H9 (cell line): ENCODE measurements at places on chromosomes 4 and X.
A peak's percentile ranks its signal among the peaks of the same experiment; 100 is the strongest.

DNA sequence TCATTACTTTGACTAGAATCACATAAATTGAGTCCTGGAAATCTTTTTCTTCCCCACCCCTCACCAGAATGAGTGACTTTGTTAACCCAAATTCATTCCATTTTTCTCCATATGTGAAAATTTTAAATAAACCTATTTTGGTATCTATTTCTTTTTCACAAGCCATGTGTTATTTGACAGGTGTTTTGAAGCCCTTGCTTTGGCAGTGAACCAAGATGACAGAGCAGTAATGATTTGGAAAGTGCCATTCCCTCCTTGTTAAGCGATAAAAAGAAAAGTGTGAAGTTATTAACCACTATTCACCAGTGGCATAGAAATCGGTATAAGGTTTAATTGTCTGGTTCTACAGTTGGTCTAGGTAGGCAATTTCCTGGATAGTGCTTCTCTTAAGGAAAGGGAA lies 66.1 kb downstream of the POLA1 start:
- DNase-seq = no peak

- DNase-seq = peak; percentile 81
These were observed 85.0 kb upstream of the TENT5D start for GRCh38 chrX:80335062-80335830.

DNA sequence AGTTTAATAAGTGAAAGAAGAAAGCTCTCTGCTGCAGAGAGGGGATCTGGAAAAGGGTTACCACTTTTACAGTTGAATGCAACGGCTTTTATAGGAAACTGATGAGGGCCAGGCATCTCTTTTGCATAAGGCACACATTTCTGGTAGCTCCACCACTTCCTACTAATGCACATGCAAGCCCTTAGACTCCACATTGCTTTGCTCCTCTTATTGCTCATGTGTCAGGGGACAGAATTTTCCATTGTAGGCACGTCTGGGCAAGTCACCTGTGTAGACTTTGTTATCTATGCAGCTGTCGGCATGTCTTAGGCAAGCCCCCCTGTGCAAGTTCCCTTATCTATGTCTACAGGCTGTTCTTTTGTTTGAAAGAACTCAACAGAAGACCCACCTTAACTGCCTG lies 294.6 kb upstream of the STS start:
- DNase-seq = no peak

DNA sequence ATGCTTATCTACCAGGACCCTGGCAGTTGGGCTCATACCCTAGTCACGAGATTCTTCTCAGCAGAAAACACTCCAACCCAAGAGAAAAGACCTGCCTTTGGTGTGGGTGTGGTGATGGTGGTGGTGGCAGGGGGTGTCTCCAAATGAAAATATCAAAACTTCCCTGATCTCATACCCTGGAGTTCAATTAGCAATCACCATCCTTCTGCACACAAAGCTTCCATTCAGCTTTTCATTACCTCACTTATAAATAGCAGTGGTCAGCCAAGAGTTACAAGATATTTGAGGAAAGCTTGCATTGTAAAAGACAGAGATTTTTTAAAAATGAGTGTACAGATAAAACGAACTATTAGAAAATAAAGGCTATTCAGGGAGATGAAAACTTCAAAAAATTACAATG lies 580.8 kb upstream of the MAGEB2 start:
- no peak for DNase-seq

- no peak for DNase-seq
These were observed 8.8 kb upstream of the RASL11B start for GRCh38 chr4:52853351-52853750.

DNA sequence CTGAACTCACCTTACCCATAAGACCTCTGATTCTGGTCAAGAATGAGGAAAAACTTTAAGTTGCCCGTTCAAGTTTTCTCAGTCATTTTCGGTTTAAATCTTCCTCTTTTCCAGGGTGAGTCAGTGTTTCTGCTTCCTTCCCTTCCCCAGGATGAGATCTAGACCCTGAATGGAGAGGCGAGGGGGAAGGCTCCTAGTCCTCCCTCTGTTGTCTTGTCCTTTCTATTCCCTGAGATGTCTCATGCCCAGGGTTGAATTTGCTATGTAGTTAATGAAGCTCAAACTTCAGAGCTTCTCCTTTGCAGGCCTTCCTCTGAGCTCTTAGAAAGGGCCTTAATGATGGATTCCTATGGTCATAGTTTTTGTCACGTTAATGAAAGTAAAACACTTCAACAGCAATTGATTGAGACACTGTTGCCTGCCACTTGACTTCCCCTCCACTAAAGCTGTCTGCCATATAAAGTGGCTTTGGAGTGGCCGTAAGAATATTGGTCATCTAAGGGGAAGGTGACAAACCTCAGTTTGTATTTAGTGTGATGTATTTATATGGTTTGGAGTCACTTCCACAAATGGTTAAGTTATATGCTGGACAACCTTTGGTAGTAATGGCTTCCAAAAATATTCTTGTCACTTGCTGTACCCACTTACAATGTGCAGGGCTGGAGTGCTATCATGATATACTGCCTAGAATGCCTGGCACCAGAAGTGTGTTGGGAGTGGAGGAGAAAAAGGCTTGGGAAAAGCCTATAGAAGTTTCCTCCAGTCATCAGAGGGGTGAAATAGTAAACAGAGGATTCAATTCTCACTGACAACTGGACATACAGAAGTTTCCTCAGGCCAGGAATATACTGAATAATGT lies 24.3 kb upstream of the GPRIN3 start:
- DNase-seq = no peak

- DNase-seq = no peak
These were observed 291.3 kb downstream of the GUCY2F start for GRCh38 chrX:109190542-109190941.

GRCh38 chr4:86554646-86555045 lies 39.5 kb upstream of the PTPN13 start:
- no peak for DNase-seq

DNA sequence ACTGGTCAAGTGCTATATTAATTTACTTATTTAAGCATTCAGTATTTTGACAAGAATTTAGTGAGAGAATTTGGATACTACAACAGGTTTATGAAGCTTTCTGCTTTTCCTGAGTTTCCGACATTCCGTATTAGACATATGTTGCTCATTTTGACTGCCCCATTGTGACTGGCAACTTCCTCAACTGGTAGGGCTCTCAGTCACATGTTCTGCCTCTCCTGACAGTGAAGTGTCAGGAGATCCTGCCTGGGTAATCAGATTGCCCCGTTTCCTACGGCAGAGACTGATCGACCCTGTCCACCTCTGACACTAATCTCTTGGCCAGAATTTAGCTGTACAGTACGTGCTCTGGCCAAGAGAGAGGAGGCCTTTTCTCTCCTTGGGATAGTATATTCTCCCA lies 49.5 kb downstream of the CLNK start:
- DNase-seq = no peak

DNA sequence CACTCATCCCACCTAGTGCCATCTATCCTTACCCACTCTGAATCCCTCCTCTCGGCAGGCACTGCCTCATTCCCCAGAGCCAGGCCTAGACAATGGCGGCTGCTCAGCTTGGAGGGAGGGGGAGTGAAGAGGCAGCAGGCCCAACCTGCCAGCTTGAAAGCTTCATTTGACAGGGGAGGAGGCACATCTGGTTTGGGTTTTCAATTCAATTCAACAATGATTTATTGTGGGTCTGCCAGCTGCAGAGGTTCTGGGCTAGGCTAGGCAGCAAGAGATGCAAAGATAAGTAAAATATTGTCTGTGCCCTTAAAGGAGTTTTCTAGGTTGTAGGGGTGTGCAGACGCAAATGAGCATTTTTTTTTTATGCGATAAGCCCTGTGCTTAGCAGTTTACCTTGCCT lies 58.5 kb downstream of the RTL9 start:
- no peak for DNase-seq

DNA sequence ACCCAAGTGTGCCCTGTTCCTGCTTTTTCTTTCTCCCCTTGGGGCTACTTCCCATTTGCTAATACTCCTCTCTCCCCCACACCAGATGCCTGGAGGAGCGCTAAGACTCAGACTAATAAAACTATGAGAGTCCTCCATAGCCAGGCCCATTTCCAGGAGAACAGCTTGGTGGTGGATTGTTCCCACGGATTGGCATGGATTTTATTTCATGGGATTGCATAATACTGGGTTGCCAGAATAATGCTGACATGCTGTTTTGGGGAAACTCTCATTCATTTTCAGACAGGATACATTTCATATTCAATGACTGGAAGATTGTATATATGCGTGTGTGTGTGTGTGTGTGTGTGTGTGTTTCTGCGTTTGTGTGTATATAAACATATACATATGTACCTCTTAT lies 447.5 kb upstream of the PITX2 start:
- no peak for DNase-seq

GRCh38 chr4:1133033-1133432 lies 19.7 kb upstream of the RNF212 start:
- no peak for DNase-seq

GRCh38 chrX:114065577-114066223 lies 518.2 kb upstream of the HTR2C start:
- no peak for DNase-seq

- DNase-seq = no peak
These were observed 289.6 kb downstream of the CXXC4 start for GRCh38 chr4:104205116-104205515.

DNA sequence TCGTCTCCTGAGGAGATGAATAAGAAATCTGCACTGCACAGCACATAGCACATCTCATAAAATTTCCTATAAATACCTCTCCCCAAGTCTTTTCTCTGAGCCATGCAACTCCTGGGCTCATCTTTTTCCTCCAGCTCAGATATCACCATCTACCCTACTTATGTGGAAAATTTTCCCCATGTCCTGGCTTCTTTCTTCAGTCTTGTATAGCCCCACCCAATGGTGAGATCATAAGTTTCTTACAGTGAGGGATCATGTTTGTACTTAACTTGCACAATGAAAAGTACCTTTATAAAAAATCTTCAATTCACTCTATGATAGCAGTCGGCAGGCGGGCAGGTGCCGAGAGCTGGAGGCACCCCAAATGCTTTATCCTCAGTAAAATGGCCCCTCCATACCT lies 198.6 kb upstream of the S100G start:
- DNase-seq = no peak

GRCh38 chr4:15515106-15515505 lies 45.4 kb downstream of the CC2D2A start:
- DNase-seq = no peak

DNA sequence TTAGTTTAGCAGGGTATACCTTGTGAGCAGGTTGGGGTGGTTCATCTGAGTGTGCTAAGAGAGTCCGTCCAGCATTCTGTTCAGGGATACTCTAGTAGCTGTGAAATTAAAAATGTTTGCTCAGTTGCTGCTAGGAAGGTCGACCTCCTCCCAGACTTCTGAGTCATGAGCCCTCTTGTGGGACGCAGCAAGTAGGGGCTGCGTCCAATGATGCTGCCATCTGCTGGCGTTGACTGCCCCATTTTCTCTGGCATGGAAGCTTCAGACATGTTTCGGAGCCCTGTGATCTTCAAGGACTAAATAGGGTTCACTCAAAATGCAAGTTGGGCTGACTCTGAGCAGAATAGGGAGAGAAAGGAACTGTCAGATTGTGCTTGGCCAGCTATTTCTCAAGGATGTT lies 201.0 kb upstream of the ARSJ start:
- peak; percentile 79 for DNase-seq

DNA sequence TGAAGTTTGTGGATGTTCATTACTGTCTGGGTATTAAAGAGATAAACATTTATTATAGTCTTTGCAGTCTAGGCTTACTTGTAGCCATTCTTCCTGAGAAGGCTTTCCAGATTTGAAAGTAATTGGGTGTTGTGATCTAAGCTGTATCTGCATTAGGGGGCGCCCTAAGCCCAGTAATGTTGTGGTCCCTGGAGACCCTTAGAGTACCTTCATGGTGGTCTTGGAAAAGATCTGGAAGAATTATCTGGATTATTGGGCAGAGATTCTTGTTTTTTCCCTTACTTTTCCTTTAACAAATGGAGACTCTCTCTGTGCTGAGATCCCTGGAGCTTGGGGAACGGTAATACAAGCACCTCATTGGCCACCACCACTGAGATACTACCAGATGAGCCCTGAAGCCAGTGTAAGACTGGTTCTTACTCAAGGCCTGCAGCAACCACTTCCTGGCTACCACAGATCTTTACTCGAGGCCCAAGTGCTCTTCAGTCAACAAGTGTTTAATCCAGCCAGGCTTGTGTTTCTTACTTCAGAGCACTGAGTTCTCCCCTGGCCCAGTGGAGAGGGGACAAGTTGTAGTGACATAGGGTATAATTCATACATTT lies 63.1 kb downstream of the RTL3 start:
- DNase-seq = no peak

- DNase-seq = no peak
These were observed 42.1 kb downstream of the TMPRSS11E start for GRCh38 chr4:68489338-68489737.

DNA sequence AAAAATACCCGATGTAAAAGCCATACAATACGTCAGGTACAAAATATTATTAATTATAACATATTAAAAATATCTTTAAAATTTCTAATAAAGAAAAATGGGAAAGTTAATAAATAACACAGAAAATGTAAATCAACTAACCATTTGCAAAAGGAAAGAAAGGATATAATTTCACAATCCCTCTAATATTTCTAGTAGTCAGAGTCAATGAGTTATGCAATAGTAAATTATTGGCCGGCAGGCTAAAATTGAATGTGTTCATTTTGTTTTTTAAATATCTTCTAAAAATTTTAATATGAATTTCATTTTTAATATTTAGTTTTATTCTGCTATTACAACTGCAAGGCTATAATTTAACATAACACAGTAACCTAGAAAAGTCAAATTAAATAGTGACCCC lies 155.7 kb downstream of the FBXW7 start:
- no peak for DNase-seq

- DNase-seq = no peak
These were observed 348.7 kb downstream of the MAPK10 start for GRCh38 chr4:86011117-86011516.

DNA sequence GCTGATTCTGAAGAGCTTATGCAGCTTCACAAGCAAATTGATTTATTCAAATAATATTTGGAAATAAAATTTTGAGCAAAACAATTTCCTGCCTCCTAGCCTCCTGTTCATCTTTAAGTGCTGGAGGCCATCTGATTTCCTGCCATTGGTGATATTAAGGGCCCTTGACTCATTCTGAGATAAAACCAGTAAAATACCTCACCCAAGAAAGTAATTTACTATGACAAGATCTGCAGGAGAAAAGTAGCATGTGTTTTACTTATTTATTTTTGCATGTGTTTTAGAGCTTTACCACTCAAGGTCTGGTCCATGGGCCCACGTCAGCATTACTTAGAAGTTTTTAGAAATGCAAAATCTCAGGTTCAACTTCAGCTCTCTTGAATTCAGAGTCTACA lies 67.7 kb downstream of the DCLK2 start:
- no peak for DNase-seq

GRCh38 chrX:129665916-129666644 lies 11.3 kb upstream of the APLN start:
- peak; percentile 62 for DNase-seq

GRCh38 chrX:100995469-100995868 lies 26.0 kb downstream of the ARL13A start:
- no peak for DNase-seq

- no peak for DNase-seq
These were observed 84.4 kb downstream of the STOX2 start for GRCh38 chr4:183989461-183989860.

- DNase-seq = no peak
These were observed 94.9 kb downstream of the NXF2 start for GRCh38 chrX:102341867-102342266.
